Cerebellum (tissue), 4 donors: ENCODE measurements at places on chromosomes 3 and 15. TPM values are rescaled to one million over a fixed set of nuclear protein-coding genes. Genes with fewer than 3 reads are reported as not detected.

Gene GOLGA6L24
- not detected for total RNA-seq

Gene AP3B2
- 49.5 TPM for total RNA-seq

Gene OR5K2
- total RNA-seq: not detected

Gene NAALADL2
- 17.5 TPM for total RNA-seq

Gene TJP1
- total RNA-seq: 82.0 TPM

Gene TEX264
- 12.2 TPM for total RNA-seq

Gene UROC1
- 0.27 TPM for total RNA-seq

- no peak for DNase-seq
These were observed 37.7 kb downstream of the PRKCI start for GRCh38 chr3:170259907-170260306.

DNA sequence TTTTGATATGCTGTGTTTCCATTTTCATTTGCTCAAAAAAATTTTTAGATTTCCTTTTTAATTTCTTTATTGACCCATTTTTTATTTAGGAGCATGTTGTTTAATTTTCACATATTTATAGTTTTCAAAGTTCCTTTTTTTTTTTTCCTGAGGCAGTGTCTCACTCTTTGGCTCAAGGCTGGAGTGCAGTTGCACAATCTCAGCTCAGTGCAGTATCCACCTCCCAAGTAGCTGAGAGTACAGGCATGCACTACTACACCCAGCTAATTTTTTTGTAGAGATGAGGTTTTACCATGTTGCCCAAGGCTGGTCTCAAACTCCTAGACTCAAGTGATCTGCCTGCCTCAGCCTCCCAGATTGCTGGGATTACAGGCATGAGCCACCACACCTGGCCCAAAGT lies 36.2 kb downstream of the PFN2 start:
- no peak for DNase-seq

DNA sequence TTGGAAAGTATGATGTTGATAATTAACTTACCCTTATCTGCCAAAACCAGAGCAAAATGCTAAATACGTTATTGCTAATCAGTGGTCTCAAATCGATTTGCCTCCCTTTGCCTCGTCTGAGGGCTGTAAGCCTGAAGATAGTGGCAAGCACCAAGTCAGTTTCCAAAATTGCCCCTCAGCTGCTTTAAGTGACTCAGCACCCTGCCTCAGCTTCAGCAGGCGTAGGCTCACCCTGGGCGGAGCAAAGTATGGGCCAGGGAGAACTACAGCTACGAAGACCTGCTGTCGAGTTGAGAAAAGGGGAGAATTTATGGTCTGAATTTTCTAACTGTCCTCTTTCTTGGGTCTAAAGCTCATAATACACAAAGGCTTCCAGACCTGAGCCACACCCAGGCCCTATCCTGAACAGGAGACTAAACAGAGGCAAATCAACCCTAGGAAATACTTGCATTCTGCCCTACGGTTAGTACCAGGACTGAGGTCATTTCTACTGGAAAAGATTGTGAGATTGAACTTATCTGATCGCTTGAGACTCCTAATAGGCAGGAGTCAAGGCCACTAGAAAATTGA lies 59.7 kb downstream of the DCUN1D1 start:
- DNase-seq: no peak

- peak; percentile 91 for DNase-seq
These were observed 4.0 kb downstream of the DUOXA2 start for GRCh38 chr15:45118131-45118588.
